Suppressor macrophage treated with lipopolysaccharide for 4 hours (primary cell): ENCODE measurements at places on chromosomes 3 and 15.

DNA sequence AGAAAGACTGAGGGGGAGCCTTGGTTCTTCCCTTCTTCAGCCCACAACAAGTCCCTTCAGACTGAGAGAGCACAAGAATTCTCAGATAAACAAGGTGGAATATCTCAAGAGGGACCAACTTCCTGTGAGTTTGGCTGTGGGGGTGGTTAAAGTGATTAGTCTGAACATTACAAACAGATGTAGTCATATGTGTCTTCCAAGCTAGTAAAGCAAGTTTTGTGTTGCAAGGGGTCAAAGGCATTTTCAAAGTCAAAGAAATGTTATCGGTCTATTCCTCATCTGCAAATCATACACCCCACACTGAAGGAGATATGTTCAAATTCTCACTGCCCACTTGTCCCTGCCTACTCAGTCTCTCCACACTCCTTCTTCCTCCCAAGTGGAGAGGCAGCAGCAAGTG is 242.5 kb downstream of the FAM43A start:
- DNase-seq, result peak; percentile 29

- no peak for DNase-seq
Observed at GRCh38 chr3:161316006-161316689, 55.2 kb downstream of the SPTSSB start.

DNA sequence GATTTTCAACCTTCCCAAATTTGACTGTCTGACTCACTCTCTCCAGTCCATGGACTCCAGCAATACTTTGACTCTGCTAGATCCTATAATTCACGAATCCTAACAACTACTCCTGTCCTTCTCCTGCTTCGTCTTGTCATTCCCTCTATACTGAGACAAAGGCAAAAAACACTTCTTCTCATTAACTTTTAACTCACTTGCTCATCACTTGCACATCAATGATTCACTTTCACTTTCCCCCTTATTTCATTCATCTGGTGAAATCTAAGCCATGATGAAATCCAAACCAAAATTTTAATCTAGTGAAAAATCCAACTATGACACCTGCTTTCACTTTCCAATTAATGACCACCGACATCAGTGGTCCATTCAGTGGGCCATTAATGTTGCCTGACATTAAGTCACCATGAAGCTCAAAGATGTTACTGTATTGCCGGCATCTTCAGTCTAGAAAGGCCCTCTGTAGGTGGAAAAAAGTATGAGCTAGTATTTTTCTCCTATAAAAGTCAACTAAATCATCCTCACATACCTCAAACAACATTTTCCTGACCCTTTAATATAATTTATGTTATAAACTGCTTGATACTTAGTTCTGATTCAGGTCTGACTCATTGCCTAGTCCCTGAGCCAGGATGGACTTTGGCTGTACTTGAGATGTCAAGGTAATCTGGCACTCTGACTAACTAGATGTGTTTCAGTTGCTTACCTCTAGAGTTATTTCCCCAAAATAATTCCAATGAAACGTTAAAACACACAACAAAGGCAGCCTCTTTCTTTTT is 158.6 kb downstream of the CNTN6 start:
- DNase-seq, result no peak

- peak; percentile 89 for DNase-seq
Observed at GRCh38 chr3:183244219-183244618, 8.8 kb upstream of the B3GNT5 start.

DNA sequence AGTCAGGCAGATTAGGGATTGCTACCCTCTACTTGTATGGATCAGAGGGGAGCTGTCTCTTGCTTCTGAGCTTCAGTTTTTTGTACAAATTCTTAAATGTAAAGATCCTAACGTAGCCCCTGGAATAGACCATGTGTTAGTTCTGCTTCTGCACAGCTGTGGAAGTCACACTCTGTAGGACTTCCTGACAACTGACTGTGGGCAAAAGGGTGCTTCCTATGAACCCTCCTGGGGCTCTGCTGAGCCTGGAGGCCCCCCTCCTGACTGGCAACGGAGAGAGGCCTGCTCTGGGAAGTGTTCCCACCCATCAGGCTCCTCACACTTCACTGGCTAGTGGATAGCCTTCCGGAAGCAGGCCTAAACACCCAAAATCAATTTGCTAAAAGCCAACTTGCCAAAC is 131.0 kb downstream of the RPLP1 start:
- DNase-seq, result peak; percentile 25

DNA sequence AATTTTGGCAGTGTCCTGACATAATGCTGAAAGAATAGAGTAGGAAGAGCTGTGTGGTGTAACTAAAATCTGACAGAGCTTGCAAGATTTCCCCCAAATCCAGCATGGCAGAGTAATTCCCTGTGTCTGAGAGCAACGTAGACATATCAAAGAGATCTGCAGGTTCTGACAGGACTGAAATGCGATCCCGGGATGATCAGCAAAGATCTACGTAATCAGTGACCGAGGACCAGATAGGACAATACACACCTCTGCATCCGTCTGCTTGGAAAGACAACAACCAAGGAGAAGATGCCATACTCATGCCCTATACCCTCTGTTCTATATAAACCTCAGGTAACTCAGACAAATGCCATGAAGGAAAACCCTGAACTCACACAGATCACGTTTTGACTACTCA is 26.6 kb upstream of the SYNPR start:
- no peak for DNase-seq

DNA sequence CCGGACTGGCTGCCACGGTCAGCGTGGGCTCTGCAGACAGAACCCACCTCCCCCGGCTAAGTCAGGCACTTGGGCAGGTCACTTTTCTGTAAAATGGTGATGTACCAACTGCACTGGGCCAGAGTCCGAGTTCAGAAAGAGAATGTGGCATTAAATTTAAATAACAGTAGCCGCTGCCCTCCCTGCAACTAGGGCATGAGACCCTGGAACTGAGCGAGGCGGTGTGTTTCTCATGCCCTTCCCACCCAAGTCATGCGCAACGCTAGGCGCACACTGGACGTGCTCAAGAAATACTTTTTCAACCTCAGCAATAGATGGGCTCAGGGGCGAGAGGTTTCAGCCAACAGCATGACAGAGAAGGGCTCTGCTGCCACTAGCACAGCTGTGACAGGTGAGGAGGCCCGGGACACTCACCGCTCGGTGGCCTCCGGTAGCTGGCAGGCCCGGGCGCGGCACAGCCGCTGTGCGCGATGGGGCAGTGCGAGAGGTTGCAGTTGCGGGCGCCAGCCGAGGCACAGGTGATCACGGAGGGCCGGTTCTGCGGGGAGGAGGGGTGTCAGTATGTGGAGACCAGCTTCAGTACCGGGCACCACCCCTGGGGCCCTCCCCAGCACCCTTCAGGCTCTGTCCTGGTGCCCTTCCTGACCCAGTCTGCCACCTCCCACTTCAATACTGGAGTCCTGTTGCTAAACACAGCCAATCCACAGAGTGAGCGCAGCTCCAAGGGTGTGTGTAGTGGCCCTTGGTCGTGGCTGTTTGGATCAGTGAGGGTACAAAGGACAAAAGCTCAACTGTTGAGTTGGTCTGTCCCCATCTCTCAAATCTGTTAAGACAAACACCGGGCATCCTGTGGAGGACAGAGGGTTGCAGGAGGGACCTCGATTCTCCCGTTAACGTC is 84.5 kb downstream of the VGLL4 start:
- no peak for DNase-seq

DNA sequence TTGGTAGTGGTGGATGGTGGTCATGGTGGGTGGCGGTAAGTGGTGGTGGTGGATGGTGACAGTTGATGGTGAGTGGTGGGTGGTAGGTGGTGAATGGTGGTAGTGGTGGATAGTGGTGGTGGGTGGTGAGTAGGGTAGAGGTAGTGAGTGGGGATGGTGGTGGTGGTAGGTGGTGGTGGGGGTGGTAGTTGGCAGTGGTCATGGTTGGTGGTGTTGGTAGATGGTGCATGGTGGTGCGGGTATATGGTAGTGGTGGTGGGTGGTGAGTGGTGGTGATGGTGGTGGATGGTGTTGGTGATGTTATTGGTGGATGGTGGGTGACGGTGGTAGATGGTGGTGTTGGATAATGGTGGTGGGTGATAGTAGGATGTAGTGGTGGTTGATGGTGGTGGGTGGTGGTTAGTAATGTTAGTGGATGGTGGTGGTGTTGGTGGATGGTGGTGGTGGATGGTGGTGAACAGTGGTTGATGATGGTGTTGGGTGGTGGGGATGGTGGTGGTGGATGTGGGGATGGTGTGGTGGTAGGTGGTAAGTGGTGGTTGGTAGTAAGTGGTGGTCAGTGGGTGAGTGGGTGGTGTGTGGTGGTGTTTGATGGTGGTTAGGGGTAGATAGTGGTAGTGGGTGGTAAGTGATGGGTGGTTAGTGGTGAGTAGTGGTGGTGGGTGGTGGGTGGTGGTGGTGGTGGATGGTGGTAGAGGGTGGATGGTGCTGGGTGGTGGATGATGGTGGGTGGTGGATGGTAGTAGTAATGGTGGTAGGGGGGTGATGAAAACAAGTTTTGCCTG is 16.7 kb upstream of the RIOX2 start:
- DNase-seq, result no peak

GRCh38 chr3:148735597-148735996 is 37.9 kb downstream of the AGTR1 start:
- DNase-seq, result no peak
